DMS153 (cell line): ENCODE measurements at places on chromosomes 12 and 14.

DNA sequence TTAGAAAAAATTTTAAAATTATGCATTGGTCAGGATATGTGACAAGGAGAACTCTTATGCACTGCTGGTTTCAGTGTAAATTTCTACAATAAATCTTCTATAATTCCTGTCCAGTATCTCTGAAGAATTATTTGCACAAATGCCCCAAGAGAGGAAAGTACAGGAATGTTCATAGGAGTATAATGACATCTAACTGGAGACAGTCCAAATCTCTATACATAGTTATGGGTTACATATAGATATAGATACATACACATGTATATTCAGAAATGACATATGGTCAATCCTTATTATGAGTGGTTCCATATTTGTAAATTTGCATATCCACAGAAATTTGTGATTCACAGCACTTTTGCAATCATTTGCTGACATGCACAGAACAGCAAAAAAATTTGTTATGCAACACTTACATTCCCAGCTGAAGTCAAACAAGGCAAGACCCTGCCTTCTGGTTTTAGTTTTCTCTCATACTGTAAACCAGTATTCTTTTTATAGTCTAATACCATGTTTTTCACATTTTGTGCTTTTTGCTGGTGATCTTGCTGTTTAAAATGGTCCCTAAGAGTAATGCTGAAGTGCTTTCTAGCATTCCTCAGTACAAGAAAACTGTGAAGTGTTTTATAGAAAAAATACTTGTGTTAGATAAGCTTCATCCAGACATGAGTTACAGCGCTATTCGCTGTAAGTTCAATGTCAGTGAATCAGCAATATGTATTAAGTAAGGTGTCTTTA lies 103.8 kb downstream of the SLC16A7 start:
- DNase-seq = no peak

GRCh38 chr12:6333566-6333965 lies 8.3 kb downstream of the TNFRSF1A start:
- DNase-seq = no peak

DNA sequence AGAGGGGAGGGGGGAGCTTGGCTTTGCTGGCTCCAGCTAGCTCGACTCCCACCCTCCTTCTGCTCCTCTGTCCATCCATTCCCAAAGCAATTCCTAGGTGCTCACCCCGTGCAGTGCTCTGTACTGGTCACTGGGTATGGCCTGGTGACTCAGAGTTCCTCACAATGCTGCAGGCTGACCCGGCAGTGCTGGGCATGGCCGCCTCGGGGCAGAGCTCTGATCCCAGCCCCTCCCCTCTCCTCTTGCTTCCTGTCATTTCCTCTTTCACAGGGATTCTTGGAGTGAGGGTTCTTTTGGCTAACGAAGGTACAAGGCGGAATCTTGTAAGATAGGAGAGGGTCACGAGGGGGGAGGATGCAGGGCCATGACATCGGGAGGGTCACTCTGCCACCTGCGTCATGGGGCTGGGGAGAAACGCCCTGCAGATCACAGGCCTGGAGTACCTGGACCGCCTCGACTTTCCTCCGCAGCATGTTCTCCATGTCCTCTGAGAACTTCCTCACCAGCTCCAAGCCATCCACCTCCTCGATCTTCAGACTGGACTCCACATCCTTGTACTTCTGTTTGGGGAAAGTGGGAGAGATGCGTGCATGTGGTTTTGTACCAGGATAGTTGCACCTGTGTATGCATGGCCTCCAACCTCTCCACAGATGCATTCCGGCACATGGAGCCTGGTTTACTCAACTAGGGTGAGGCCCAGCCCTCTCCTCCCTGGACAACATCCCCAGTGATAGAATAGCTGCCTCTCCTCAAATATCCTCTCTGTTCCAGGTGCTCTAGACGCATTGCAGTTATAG lies 5.7 kb downstream of the CACNA2D4 start:
- DNase-seq = no peak

- no peak for DNase-seq
These were observed at the start of gene SERPINA9 for GRCh38 chr14:94476023-94476422. TSS of gene SERPINA9 (minus strand) at chr14:94476197. CDS start at chr14:94469840, 6,357 bp downstream.

GRCh38 chr14:68934066-68934465 lies 45.0 kb downstream of the ACTN1 start:
- DNase-seq = no peak

DNA sequence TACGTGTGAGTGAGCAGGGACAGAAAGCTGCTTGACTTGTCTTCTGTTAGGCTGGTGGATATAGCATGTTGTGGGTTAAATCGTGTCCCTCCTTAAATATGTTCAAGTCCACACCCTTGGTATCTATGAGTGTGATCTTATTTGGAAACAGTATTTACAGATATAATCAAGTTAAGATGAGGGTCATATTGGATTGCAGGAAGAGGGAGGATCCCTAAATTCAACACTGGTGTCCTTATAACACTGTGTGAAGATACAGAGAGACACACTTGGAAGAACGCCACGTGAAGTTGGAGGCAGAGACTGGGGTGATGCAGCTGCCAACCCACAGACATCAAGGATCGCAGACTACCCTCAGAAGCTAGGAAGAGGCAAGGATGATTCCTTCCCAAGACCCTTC lies 275.2 kb upstream of the SSTR1 start:
- no peak for DNase-seq

GRCh38 chr12:132458846-132459641 lies 30.9 kb upstream of the FBRSL1 start:
- no peak for DNase-seq

GRCh38 chr14:101562659-101563351 lies 1.5 kb downstream of the DIO3 start:
- no peak for DNase-seq

DNA sequence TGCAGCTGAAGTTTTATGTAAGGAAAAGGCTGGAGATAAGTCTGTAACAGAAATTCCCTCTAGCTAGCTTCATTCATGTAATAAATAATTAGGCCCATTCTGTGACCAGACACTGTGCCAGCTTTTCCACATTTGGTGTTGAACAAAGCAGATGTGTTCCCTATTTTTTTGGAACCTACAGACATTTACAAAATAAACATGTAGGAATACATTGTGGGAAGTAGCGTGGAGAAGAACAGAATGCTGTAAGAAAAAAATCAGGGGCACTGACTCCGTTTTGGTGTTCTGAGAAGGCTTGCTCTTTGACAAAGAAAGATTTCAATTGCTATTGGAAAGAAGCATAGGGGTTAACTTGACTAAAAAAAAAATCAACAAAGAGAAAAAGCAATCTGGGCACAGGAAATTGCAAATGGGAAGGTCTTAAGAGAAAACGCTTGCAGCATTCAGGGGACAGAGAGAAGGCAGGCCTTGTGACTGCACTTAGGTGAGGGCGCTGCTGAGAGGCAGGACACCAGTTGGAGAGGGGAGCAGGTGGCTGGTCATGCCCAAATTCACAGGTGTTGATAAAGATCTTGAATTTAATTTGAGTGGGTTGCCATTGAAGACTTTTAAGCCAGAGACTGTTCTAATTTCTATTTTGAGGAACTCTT lies 4.0 kb downstream of the FAR2 start:
- no peak for DNase-seq

DNA sequence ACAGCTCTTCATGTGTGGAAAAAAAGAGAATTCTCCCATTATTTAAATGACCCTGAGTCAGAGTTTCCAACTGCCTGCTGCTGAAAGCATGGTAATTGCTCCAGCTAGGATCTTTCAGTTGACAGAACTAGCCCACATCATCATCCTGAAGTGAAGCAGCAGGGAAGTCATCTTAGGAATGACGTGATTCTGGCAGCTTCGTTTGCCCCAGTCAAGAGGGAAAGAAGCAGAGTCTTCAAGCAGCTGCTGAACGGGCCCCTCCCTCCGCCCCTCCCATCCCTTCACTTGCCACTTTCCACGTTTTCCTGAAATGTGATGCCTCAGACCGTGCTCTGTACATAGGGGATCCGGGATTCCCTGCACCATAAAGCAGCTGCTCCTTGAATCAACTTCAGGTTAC lies 455.0 kb upstream of the TMEM132C start:
- DNase-seq = no peak

- no peak for DNase-seq
These were observed 354.5 kb downstream of the NUAK1 start for GRCh38 chr12:105783983-105784947.

DNA sequence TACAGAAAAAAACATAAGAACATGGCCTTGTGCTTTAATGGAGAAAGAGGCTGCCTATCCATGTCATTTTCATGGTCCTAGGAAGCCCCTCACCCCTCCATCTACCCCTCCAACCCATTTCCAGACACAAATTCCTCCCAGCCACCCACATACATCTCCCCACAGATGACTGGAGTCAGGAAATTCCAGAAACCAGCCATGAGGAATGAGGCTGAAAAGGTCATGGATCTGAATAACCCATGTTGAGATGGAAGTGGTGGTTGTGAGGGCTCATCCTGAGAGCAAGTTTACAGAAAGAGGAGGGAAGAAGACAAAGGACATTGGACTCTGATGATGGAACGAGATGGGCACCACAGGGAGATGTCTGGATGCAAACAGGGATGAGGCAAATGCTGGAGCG lies 23.9 kb upstream of the C12orf42 start:
- no peak for DNase-seq

GRCh38 chr12:538731-539539 lies 79.2 kb downstream of the B4GALNT3 start:
- peak; percentile 57 for DNase-seq

DNA sequence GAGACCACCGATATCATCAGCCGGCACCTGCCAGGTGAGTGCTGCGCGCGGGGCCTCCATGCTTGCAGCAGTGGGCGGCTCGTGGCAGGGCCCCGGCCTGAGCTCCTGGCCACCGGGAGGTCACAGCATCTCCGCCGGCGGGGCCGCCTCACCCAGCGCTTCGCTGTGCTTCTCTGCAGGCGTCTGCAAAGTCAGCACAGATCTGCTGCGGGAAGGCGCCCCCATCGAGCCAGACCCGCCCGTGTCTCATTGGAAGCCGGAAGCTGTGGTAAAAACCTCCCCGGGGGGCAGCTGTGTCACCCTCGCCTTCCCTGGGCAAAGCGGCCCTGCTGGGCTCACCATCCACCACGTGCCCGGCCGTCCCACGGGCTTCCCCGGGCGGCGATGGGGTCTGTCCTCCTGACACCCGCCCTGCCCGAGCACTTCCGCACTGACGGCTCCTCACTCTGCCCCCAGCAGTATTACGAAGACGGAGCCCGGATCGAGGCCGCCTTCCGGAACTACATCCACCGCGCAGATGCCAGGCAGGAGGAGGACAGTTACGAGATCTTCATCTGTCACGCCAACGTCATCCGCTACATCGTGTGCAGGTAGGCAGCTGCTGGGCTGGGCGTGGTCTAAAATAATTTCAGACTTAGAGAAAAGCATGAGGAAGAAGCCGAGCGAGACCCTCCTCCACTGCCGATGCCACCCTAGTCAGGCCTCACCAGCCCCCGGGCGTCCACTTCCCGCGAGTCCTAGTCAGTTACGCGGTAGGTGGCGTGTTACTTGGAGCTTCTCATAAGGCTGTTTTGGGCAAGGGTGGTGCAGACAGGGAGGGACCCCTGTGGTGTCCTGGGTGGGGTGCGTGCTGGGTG lies 7.1 kb downstream of the PGAM5 start:
- no peak for DNase-seq

GRCh38 chr12:68481181-68481941 lies 129.3 kb upstream of the RAP1B start:
- no peak for DNase-seq

- DNase-seq = no peak
These were observed 991.4 kb downstream of the NRXN3 start for GRCh38 chr14:79161571-79161970.

GRCh38 chr14:29442696-29443095 lies 485.0 kb downstream of the PRKD1 start:
- DNase-seq = no peak

GRCh38 chr12:102050660-102051430 lies 10.9 kb downstream of the WASHC3 start:
- no peak for DNase-seq

DNA sequence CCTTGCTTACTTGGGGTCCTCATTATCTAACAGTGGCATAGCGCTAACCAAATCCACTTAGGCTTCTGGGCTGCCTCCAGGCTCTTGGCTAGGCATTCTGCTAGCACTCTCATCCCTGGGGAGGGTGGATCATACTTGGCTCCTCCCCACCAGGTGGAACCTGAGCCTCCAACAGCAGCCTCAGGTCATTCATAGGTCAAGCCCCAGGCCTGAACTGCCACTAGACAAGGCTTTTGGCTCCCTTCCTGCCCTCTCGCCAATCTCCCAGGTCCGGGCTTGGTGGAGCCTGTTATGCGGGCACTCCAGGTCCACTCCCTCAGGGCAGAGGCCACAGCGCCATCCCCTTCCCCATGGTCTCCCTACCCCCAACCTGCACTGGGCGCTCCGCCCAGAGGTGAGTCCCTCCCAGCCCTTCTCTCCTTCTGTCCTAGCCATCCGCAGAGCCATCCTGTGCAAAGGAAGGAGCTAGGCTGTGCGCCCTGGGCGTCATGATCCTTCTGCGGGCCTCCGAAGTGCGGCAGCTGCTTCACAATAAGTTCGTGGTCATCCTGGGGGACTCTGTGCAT lies 154.9 kb upstream of the AMIGO2 start:
- no peak for DNase-seq

GRCh38 chr14:44995770-44996294 lies 33.8 kb downstream of the TOGARAM1 start:
- no peak for DNase-seq

- DNase-seq = no peak
These were observed 1001.8 kb downstream of the BCL11B start for GRCh38 chr14:98270201-98270600.

DNA sequence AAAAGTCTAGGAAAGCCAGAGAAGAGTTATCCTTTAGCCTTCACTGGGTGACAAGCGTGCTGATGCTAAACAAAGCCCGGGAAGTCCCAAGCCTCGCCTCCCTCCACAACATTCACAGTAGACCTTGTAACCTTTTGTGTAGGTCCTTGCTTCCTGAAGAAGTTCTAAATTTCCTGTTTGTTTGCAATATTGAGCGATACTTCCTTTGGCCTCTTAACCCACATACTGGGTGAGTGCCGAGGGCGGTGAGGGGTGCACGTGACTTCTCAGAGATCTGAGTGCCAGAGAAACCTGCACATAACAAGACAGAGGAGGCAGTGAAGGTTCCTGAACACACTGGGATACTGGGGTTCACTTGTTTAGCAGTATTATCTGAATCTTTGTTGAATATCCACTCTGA lies 134.3 kb downstream of the PLXNC1 start:
- no peak for DNase-seq

DNA sequence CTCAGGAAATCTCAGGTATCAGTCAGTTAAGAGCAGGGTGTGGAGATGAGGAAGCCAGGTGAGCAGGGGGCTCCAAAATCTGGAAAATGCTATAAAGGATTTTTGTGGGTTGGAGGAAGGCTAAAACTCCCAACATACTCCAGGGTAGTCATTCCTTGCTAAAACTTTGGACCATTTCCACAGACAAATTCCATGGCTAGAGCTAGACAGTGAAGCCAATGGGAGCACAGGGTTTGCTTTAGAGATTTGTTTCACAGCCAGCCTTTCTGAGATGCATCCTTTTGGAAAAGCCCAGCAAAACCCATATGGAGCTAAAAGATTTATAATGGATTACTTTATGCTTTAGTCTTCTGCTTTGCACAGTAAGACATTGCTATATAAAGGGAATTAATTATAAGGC lies 146.5 kb downstream of the SAMD4A start:
- no peak for DNase-seq
